Panc1 (cell line): ENCODE measurements at places on chromosomes 6 and 20. TPM values are rescaled to one million over a fixed set of nuclear protein-coding genes. Genes with fewer than 3 reads are reported as not detected.

Gene TRIM40
- total RNA-seq, result not detected

Gene HCRTR2
- total RNA-seq, result not detected

Gene CYB5R4
- total RNA-seq, result 31.7 TPM

Gene CAP2
- 37.0 TPM for total RNA-seq

Gene TMEM217
- total RNA-seq, result 4.0 TPM

Gene DSP
- 20.1 TPM for total RNA-seq

DNA sequence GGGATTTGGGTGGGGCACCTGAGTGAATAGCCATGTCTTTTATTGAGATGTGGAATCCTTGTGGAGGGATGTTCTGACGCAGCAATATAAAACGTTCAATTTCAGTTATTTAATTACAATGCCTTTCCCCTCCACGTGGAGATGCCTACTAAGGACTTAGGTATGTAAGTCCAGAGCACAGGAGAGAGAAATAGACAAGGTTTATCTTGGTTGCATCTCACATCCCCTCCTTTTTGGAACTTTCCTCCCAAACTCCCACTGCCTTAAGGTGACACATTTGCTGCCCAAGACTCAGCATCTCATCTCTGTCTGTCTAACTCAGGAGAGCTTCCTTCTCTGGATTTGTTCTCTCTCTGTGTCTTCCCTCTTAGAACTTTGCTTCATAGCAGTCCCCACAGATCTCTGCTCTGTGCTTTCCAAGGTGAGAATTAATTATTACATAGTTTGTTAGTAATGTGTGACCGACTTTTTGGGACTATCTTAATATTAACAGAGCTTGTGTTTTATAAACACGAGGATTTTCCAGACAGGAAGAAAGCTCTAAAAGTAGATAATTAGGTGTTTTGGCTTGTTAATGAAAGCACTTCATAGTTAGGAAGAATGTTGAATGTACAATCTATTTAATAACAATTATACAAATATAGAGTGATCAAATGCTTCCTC lies 52.6 kb downstream of the COL19A1 start:
- no peak overlapping the region for H3K27ac ChIP-seq
- H3K36me3 ChIP-seq, result no peaks in the 10 kb centered on the region
- no peaks in the 10 kb centered on the region for H3K4me1 ChIP-seq
- H3K4me3 ChIP-seq, result no peak overlapping the region
- no peaks in the 10 kb centered on the region for H3K27me3 ChIP-seq

- DNase-seq, result no peak
- H3K4me3 ChIP-seq, result no peak overlapping the region
- H3K27ac ChIP-seq, result peak overlapping the region; percentile 77
- peaks cover 15% of the 10 kb centered on the region for H3K36me3 ChIP-seq
- peaks cover 19% of the 10 kb centered on the region for H3K4me1 ChIP-seq
Measured at GRCh38 chr20:50121858-50122271, 8.9 kb upstream of the UBE2V1 start.

DNA sequence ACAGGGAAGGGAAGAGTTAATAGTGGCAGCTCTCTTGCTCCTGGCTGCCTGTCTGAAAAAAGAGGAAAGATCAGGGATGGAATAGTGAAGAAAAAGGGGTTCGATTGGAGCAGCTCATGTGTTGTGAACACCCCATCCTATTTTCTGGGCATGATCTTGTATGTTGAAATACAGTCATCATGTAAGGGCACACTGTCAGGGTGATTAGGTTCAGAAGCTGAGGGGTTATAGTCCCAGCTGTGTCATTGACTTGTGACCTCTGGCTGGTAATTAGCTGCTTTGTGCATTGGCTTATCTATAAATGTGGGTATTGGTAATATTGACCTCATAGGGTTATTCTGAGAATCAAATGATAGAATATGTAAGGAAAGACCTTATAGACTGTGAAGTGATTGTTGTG lies 30.1 kb downstream of the PHF20 start:
- H3K27ac ChIP-seq, result no peak overlapping the region
- no peaks in the 10 kb centered on the region for H3K4me1 ChIP-seq
- DNase-seq, result no peak
- no peaks in the 10 kb centered on the region; the same call in 1 of the 2 replicates for H3K36me3 ChIP-seq
- H3K4me3 ChIP-seq, result no peak overlapping the region

GRCh38 chr6:138970856-138971425 lies 17.1 kb downstream of the REPS1 start:
- no peak overlapping the region for H3K4me3 ChIP-seq
- peak; percentile 68 for DNase-seq
- H3K27ac ChIP-seq, result no peak overlapping the region

DNA sequence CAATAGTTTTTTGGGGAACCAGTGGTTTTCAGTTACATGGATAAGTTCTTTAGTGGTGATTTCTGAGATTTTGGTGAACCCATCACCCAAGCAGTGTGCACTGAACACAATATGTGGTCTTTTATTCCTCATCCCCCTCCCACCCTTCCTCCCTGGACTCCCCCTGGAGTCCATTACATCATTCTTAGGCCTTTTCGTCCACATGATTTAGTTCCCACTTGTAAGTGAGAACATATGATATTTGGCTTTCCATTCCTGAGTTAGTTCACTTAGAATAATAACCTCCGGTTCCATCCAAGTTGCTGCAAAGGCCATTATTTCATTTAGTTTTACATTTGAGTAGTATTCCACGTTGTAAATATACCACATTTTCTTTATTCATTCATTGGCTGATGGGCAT lies 28.3 kb downstream of the RPP40 start:
- H3K27ac ChIP-seq, result no peak overlapping the region
- no peaks in the 10 kb centered on the region for H3K36me3 ChIP-seq
- no peak overlapping the region for H3K4me3 ChIP-seq
- H3K4me1 ChIP-seq, result no peaks in the 10 kb centered on the region
- no peaks in the 10 kb centered on the region for H3K27me3 ChIP-seq

DNA sequence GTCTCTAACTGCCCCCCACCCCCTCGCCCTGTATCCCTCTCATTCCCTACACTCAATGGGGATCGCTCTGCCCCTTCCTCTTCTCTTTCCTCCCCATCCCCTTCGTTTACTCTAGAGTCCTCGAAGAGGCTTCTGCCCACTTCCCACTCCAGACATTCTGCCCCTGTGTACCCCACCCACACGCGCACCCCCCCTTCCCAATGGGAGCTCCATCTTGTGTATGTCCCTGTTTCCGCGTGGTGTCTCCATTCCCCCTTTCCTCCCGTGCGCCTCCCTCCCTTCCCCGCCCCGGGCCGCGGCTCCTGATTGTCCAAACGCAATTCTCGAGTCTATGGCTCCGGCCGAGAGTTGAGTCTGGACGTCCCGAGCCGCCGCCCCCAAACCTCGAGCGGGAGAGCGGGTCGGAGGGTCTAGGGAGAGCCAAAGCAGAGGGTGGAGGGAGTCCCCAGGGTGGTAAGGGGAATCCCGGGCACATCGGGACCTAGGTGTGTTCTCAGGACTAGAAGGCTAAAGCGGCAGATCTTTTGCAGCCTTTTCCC lies 679 bp upstream of the RING1 start:
- H3K36me3 ChIP-seq, result peaks cover 4% of the 10 kb centered on the region
- DNase-seq, result no peak
- no peaks in the 10 kb centered on the region for H3K27me3 ChIP-seq

- H3K27ac ChIP-seq, result no peak overlapping the region
- H3K4me1 ChIP-seq, result peaks cover 5% of the 10 kb centered on the region
- no peaks in the 10 kb centered on the region for H3K36me3 ChIP-seq
- peak overlapping the region; percentile 66 for H3K4me3 ChIP-seq
- no peak for DNase-seq
Measured at GRCh38 chr6:90294614-90294988, 2.0 kb downstream of the BACH2 start.

DNA sequence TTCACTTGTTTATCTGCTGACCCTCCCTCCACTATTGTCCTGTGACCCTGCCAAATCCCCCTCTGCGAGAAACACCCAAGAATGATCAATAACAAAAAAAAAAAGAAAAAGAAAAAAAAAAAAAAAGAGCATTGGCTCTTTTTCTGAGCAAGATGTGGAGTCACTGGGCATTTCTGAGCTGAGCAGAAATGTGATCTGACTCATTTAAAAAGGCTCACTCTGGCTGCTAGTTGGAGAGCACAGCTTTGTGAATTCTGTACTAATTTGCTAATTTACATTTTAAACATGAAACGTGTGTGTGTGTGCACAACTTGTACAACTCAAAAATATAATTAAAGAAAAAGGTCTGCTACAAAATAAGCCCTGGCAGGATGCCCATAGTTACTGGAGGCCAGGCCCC lies 20.2 kb downstream of the SCML4 start:
- DNase-seq, result no peak
- no peaks in the 10 kb centered on the region for H3K36me3 ChIP-seq
- no peak overlapping the region for H3K4me3 ChIP-seq
- no peaks in the 10 kb centered on the region for H3K4me1 ChIP-seq

- DNase-seq, result peak; percentile 58
- H3K27me3 ChIP-seq, result peaks cover 43% of the 10 kb centered on the region
- no peaks in the 10 kb centered on the region for H3K36me3 ChIP-seq
- no peak overlapping the region for H3K27ac ChIP-seq
- no peak overlapping the region for H3K4me3 ChIP-seq
- peaks cover 3% of the 10 kb centered on the region; the same call in 1 of the 2 replicates for H3K4me1 ChIP-seq
Measured at GRCh38 chr6:109187399-109188114, 92.2 kb downstream of the CEP57L1 start.

DNA sequence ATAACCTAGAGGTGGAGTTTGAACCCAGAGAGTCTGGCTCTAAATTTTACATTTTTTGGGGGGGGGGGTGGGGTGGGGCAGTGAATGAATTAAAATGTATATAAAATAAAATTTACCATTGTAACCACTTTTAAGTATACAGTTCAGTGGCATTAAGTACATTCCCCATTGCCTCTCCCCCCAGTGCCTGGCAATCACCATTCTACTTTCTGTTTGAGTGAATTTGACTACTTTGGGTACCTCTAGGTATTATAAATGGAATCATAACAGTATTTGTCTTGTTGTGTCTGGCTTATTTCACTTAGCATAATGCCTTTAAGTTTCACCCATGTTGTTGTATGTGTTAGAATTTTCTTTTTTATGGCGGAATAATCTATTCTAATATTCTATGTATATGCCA lies 2.7 kb downstream of the FAM110A start:
- H3K27ac ChIP-seq, result no peak overlapping the region
- no peaks in the 10 kb centered on the region; the same call in 1 of the 2 replicates for H3K36me3 ChIP-seq
- H3K4me1 ChIP-seq, result peaks cover 15% of the 10 kb centered on the region
- no peak overlapping the region for H3K4me3 ChIP-seq
- H3K27me3 ChIP-seq, result no peaks in the 10 kb centered on the region

- H3K4me1 ChIP-seq, result peaks cover 6% of the 10 kb centered on the region; the same call in 1 of the 2 replicates
- H3K4me3 ChIP-seq, result no peak overlapping the region
- no peak overlapping the region for H3K27ac ChIP-seq
- no peak for DNase-seq
Measured at GRCh38 chr6:79864001-79864400, 83.4 kb downstream of the ELOVL4 start.

- H3K27me3 ChIP-seq, result no peaks in the 10 kb centered on the region
- H3K36me3 ChIP-seq, result no peaks in the 10 kb centered on the region
- H3K4me1 ChIP-seq, result no peaks in the 10 kb centered on the region
- DNase-seq, result no peak
- H3K27ac ChIP-seq, result no peak overlapping the region
Measured at GRCh38 chr6:4446982-4447381, 311.6 kb upstream of the ECI2 start.

DNA sequence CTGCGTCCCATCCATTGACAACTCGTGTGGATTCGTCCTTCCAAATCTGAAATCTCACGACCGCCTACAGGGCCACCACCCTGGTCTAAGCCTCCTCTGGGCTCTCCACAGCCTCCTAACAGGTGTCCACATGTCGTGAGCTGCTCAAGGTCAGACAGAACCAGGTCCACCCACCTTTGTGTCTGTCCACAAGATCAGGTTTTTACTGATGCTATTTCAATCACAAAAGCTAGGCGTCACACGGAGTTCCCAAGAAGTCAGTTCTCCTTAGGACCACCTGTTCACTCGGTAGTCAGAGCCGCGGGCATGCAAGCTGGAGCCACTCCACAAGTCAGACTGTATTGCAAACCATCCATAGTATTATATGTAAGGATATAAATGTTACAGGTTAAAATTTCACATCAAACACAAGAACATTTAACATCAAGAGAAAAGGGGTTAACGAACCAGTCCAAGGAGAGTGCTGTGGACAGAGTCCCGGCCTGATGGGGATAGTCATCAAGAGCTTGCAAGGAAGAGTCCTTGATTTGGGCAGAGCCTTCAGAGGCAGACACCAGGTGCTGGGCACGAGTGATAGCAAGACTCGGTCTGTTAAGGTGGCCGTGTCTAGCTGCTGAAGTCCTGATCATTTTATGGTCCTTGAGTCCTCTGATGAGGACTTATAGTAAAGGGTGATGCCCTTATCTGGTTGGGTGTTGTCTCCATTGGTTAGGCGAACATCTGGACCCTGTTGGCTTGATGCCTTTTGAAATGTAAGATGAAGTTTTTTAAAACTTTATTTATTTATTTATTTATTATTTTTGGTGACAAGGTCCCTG lies 731 bp upstream of the DNPH1 start:
- no peaks in the 10 kb centered on the region for H3K36me3 ChIP-seq
- H3K27me3 ChIP-seq, result peaks cover 3% of the 10 kb centered on the region; the same call in 1 of the 2 replicates
- no peaks in the 10 kb centered on the region for H3K4me1 ChIP-seq
- H3K27ac ChIP-seq, result 0 out of 2 replicates have a peak overlapping the region, but pooled peaks have one; percentile 21

DNA sequence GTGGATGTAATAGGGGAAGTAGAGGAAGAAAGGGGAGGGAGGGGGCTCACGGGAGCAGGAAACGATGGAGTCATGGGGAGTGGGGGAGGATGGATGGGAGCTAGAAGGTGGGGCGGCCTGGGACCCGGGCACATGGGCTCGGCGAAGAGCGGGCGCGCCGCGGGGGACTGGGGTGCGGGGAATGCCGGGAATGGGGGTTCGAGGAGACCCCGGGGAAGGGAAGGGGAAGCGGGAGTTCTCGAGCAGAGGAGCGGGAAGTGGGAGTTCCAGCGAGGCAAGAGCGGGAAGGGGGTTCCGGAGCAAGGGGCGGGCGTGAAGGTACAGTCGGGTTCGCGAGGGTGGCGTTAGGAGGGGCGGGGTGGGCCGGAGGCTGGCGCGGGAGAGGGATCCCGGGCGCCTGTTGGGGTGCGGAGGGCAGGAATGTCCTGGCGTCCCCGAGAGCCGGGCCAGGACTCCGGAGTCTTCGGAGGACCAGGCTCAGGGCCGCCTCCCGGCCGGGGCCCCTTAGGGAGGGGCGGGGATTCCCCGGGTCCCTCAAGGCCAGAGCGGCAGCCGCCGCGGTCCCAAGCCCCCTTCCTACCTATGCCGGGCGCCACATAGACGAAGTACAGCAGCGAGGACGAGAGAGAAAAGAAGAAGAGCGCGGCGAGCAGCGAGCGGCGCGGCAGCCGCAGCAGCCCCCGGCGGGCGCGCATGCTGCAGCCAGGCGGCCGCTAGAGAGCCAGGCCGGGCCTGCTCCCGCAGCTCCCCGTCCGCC lies 504 bp downstream of the B4GALT5 start:
- H3K4me1 ChIP-seq, result peaks cover 30% of the 10 kb centered on the region
- peak overlapping the region; percentile 76 for H3K27ac ChIP-seq
- H3K4me3 ChIP-seq, result peak overlapping the region; percentile 75
- no peaks in the 10 kb centered on the region for H3K27me3 ChIP-seq
- H3K36me3 ChIP-seq, result peaks cover 7% of the 10 kb centered on the region; the same call in 1 of the 2 replicates

GRCh38 chr20:57323034-57323433 lies 6.6 kb upstream of the SPO11 start:
- H3K36me3 ChIP-seq, result no peaks in the 10 kb centered on the region
- no peak for DNase-seq
- H3K27ac ChIP-seq, result no peak overlapping the region
- no peaks in the 10 kb centered on the region for H3K4me1 ChIP-seq
